Fibroblast of lung (primary cell): ENCODE measurements at places on chromosomes 13 and 19. TPM values are rescaled to one million over a fixed set of nuclear protein-coding genes. Genes with fewer than 3 reads are reported as not detected.

The MAP4K1 gene
- total RNA-seq = under 0.01 and 0.17 TPM in 2 replicates

- DNase-seq = peak; percentile 55
- peaks cover 3% of the 10 kb centered on the region for H3K4me1 ChIP-seq
- H3K27ac ChIP-seq = peak overlapping the region; percentile 98
- peak overlapping the region; percentile 98 for H3K4me3 ChIP-seq
Measured at GRCh38 chr19:10402441-10403038, 802 bp downstream of the CDC37 start.

GRCh38 chr19:6481541-6482342 is at the start of gene DENND1C:
TSS of gene DENND1C (minus strand) at chr19:6481787. CDS start at chr19:6481695, 92 bp downstream.
- no peak within 1 kb of the TSS for H3K4me3 ChIP-seq
- no peak for DNase-seq
- no peak within 1 kb of the TSS for H3K27ac ChIP-seq
- H3K36me3 ChIP-seq = no peaks in the 10 kb centered on the region

DNA sequence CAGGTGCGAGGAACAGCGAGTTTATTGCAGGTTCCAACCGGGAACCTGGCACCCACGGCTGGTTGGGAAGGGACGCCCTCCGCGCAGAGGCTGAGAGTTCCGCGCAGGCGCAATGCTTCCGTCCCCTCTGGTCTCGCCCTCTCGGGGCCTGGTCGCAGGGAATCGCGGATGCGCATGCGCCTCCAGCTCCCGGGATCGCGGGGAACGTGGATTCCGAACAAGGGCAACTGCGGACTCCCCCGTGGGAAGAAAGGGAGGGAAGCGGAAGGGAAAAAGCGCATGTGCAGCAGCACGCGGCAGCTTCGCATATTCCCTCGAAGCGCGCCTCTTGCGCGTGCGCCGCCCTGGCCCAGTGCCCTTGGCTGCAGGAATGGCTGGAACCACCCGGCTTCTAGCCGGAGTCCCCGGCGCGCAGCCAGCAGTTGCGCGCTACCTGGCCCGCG is 1.1 kb downstream of the TSSK6 start:
- peak; percentile 54 for DNase-seq
- peaks cover 2% of the 10 kb centered on the region for H3K36me3 ChIP-seq
- H3K4me3 ChIP-seq = peak overlapping the region; percentile 30
